ENCODE measurements at places on chromosomes 7 and 10.

- no peak for DNase-seq
Measured at GRCh38 chr7:12089951-12090756, 120.9 kb upstream of the TMEM106B start.

DNA sequence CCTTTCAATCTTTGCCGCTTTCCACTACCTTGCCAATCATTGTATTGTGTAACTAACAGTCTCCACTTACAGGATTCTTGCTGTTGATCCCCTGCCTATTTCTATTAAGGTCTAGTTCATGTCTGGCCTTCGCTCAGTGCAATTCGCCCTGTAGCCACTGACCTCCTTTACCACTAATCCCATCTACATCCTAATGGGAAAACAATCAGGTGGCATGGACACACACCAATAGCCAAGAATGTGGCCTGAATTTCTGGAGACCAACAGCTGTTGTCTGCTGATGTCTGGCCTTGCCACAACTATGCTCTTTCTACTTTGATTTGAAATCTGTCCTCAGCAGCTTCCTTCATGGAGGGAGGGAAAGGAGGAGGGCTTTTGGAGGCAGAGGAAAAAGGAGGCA is 546.2 kb downstream of the SORCS3 start:
- no peak for DNase-seq

- DNase-seq, result no peak
Measured at GRCh38 chr10:53357587-53357986, 585.0 kb upstream of the MBL2 start.

- no peak for DNase-seq
Measured at GRCh38 chr10:24344695-24345463, 135.9 kb downstream of the KIAA1217 start.

GRCh38 chr10:123395906-123396305 is 241.7 kb downstream of the BUB3 start:
- DNase-seq, result no peak

DNA sequence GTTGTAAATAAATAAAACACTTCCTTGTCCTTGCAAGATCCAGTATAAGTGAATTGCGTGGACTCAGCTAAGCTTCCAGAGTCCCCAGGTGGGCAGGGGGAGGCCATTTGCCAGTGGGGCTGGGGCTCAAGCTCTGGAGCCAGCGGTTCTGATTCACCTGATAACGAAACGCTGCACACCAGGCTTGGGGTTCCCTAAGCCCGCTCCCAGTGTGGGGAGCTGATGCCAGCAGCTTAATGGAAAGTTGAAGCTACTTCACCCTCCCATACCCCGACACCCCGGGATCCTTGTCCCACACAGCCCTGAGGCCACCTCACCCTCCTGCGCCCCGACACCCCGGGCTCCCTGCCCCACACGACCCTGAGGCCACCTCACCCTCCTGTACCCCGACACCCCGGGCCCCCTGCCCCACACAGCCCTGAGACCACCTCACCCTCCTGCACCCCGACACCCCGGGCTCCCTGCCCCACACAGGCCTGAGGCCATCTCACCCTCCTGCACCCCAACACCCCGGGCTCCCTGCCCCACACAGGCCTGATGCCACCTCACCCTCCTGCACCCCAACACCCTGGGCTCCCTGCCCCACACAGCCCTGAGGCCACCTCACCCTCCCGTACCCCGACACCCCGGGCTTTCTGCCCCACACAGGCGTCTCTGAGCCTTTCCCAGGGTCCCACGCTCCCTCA is 30.8 kb downstream of the FKBP6 start:
- no peak for DNase-seq

DNA sequence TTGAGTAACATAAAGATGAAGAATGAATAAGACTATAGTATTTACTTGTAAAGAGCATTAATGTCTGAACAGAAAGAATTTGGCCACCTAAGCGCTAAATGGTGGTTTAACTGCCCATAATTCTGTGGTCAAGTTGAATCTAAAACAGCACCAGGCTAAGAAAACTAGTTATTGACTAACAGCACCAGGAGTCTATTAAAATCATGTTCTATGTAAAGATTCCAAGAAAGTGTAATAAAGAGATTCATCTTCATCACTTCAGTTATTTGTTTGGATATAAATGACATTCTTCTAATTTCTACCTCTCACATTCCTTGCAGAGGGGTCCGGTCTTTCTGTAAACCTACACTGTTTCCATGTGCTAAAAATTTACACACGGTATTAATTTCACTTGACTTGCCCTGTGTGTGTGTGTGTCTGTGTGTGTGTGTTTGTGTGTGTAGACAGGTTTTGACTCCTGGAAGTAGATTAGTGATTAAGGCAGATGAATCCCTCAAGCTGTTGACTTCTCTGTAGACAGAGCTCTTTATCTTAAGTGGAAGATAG is 84.4 kb downstream of the KLF6 start:
- no peak for DNase-seq

- DNase-seq, result no peak
Measured at GRCh38 chr10:32337350-32337749, 9.6 kb downstream of the EPC1 start.

GRCh38 chr7:66754541-66754940 is 14.0 kb downstream of the RABGEF1 start:
- no peak for DNase-seq

- no peak for DNase-seq
Measured at GRCh38 chr10:74011770-74012169, 13.9 kb downstream of the VCL start.

DNA sequence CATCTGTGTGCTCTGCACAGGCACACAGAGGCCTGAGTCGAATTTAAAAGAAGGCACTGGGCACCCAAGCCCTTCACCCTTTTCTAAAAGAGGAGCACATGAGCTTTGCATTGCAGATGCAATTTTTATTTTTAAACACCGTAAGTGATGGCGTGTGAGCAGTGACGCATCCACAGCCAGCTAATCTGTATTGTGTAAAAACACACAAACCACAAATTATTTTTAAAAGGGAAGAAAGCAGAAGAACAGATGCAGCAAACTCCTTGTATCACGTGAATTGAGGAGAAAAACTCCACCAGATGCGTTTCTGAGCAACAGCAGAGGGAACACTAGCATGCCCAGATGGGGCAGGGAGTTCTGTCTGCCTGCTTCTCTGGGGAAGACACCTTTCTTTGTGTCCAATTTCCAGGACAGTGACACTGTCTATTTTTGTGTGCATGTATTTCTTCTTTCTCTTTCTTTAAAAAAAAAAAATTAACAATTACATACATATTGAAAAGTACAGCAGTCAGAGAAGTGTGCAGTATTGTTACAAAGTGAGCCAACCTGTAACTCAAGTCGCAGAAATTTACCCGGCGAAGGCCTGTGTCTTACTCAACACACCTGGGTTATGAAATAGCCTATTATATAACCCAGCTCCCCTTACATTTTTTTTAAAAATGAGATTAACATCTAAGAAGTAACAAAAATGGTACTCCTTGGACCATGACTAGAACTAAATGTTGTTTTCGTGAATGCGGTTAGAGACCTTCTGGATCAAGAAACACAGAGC is 39.2 kb downstream of the EEPD1 start:
- DNase-seq, result no peak

GRCh38 chr10:69045441-69046300 is 42.2 kb upstream of the SRGN start:
- DNase-seq, result no peak

DNA sequence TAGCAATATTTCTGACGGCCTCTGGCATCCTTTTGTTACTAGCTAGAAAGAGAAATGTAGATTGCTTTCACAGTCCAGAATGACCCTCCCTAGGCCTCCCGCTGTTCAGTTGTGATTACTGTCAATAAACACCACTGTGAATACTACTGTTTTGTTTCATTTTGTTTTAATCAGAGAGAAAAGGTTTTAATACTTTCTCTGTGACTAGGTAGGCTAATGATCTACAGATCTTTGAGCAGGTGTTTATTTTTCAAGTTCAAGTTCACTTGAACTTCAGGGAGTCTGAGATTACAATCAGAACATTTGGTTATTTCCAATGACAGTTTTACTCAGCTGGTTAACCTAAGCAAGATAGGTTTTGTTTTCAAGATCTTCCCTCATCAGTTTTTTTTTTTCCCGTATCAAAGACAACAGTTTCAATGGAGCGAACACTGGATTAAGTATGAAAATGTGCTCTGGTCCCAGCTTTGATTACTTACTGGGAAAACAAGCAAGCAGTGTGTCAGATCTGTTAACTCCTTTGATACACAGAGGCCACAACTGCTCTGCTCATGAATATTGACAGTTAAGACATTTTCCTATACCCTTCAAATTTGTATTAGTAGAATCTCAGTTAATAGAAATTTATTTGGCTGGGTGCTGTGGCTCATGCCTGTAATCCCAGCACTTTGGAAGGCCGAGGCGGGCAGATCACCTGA is 34.8 kb downstream of the VKORC1L1 start:
- DNase-seq, result no peak

GRCh38 chr7:135467207-135467711 is 42.6 kb downstream of the CNOT4 start:
- DNase-seq, result no peak

GRCh38 chr7:70657571-70657970 is 474.4 kb upstream of the GALNT17 start:
- no peak for DNase-seq

- no peak for DNase-seq
Measured at GRCh38 chr7:139896288-139896687, 67.2 kb downstream of the TBXAS1 start.
